A549 treated with Hydrocortisone at 1 μM for 4 hours (cell line): ENCODE measurements at places on chromosomes 13 and 19. TPM values are rescaled to one million over a fixed set of nuclear protein-coding genes. Genes with fewer than 3 reads are reported as not detected.

The PBX4 gene
- 1.8 to 2.6 TPM (median 2.0 TPM) in 5 replicates for total RNA-seq

The ANKLE1 gene
- 0.36 to 0.58 TPM (median 0.38 TPM) in 5 replicates for total RNA-seq

The NKG7 gene
- not detected in 5 replicates for total RNA-seq

The PTGIR gene
- total RNA-seq, result 0.05 to 0.12 TPM (median 0.12 TPM) in 3 of 5 replicates, not detected in the others

The HIF3A gene
- 0.03 to 0.09 TPM (median 0.05 TPM) in 4 of 5 replicates, not detected in the other for total RNA-seq

The ARHGEF7 gene
- total RNA-seq, result 19.0 to 25.1 TPM (median 20.1 TPM) in 5 replicates

The ZNF530 gene
- total RNA-seq, result 4.6 to 5.8 TPM (median 4.7 TPM) in 5 replicates

The CYTH2 gene
- total RNA-seq, result 54.5 to 64.5 TPM (median 61.2 TPM) in 5 replicates

The DIS3 gene
- 16.5 to 22.4 TPM (median 18.7 TPM) in 5 replicates for total RNA-seq

The CPB2 gene
- total RNA-seq, result not detected in 5 replicates

The RPL28 gene
- total RNA-seq, result 2,211 to 2,788 TPM (median 2,598 TPM) in 5 replicates

The KLK1 gene
- total RNA-seq, result 0.09 to 0.26 TPM (median 0.24 TPM) in 3 of 5 replicates, not detected in the others

The DNAJC15 gene
- total RNA-seq, result 0.14 to 0.47 TPM (median 0.18 TPM) in 5 replicates

The PCP2 gene
- 0.26 TPM in 1 of 5 replicates, not detected in the others for total RNA-seq

The CYP4F22 gene
- total RNA-seq, result 0.20 to 0.36 TPM (median 0.28 TPM) in 5 replicates

The IGFL2 gene
- 0.30 to 1.5 TPM (median 0.38 TPM) in 5 replicates for total RNA-seq

The CELF5 gene
- 0.35 to 0.54 TPM (median 0.52 TPM) in 5 replicates for total RNA-seq

The PEX11G gene
- total RNA-seq, result 1.4 to 2.6 TPM (median 1.9 TPM) in 5 replicates

The B3GNT3 gene
- total RNA-seq, result 4.1 to 4.8 TPM (median 4.5 TPM) in 5 replicates

The CEACAM7 gene
- total RNA-seq, result 0.03 to 0.18 TPM (median 0.10 TPM) in 3 of 5 replicates, not detected in the others

The NPAS1 gene
- 4.8 to 9.1 TPM (median 6.5 TPM) in 5 replicates for total RNA-seq

The CGB5 gene
- total RNA-seq, result 0.21 to 0.49 TPM (median 0.23 TPM) in 5 replicates

The CYP4F2 gene
- total RNA-seq, result 0.06 to 0.17 TPM (median 0.17 TPM) in 4 of 5 replicates, not detected in the other

The ITGBL1 gene
- 1.0 to 2.4 TPM (median 1.7 TPM) in 5 replicates for total RNA-seq

The ZNF442 gene
- not detected in 5 replicates for total RNA-seq

The LILRB1 gene
- total RNA-seq, result 0.02 TPM in 1 of 5 replicates, not detected in the others

The NLRP7 gene
- total RNA-seq, result 0.05 to 0.08 TPM in 2 of 5 replicates, not detected in the others

The ZNRF4 gene
- total RNA-seq, result not detected in 5 replicates

The NEK5 gene
- total RNA-seq, result 0.03 to 0.09 TPM (median 0.06 TPM) in 5 replicates

The SYCN gene
- total RNA-seq, result not detected in 5 replicates

The ZNF837 gene
- total RNA-seq, result 0.89 to 1.7 TPM (median 1.4 TPM) in 5 replicates

The FUZ gene
- 14.2 to 15.0 TPM (median 14.4 TPM) in 5 replicates for total RNA-seq

The ZNF136 gene
- total RNA-seq, result 1.4 to 2.9 TPM (median 1.4 TPM) in 5 replicates

The CBARP gene
- total RNA-seq, result 2.9 to 4.1 TPM (median 4.0 TPM) in 5 replicates

The LGI4 gene
- total RNA-seq, result 0.21 to 0.42 TPM (median 0.26 TPM) in 5 replicates

The PSG3 gene
- total RNA-seq, result 0.07 to 0.26 TPM (median 0.09 TPM) in 3 of 5 replicates, not detected in the others
